Esophagus squamous epithelium (tissue), 5 donors: ENCODE measurements at places on chromosomes 6 and 20.

- DNase-seq, result no peak
Observed at GRCh38 chr20:52490711-52491430, 299.3 kb upstream of the ZFP64 start.

DNA sequence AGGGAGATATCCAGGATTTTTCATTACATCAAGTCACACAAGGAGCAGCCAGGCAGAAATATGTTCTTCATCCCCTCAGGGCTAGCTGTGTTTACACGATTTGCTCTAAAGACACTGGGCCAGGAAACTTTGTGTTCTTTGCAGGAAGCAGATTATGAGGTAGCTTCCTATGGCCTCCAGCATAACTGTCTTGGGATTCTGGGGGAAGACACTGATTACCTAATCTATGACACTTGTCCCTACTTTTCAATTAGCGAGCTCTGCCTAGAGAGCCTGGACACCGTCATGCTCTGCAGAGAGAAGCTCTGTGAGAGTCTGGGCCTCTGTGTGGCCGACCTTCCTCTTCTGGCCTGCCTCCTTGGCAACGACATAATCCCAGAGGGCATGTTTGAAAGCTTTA is 11.2 kb downstream of the FAM120B start:
- no peak for DNase-seq

- DNase-seq, result no peak
Observed at GRCh38 chr20:62827311-62828038, 10.6 kb downstream of the COL9A3 start.

DNA sequence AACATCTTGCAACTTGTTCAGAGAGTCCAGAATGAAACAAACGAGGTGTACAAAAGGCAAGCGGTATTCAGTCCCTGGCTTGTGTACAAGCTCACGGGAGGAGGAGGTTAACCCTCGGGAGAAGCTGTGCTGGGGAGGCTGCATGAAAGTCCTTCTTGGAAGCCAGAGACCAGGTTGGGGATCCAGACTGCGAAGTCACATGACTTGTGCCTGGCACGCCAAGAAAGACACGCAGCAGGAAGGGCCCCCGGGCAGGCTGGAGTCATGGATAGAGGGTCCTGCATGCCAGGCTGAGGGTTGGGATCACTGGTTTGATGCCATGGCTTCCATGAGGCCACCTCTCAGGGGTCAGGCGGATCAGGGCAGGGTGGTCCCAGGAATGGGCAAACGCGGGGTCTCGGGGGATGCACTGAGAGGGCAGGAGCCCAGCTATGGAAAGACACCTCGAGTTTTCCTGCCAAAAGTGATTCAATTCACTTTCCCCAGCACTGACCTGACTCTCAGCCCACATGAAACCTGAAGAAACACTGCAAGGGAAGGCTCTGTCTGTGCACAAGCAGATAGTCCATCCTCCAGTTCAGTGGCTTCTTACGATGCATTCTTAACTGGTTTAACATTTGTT is 79.4 kb downstream of the DLL1 start:
- no peak for DNase-seq

DNA sequence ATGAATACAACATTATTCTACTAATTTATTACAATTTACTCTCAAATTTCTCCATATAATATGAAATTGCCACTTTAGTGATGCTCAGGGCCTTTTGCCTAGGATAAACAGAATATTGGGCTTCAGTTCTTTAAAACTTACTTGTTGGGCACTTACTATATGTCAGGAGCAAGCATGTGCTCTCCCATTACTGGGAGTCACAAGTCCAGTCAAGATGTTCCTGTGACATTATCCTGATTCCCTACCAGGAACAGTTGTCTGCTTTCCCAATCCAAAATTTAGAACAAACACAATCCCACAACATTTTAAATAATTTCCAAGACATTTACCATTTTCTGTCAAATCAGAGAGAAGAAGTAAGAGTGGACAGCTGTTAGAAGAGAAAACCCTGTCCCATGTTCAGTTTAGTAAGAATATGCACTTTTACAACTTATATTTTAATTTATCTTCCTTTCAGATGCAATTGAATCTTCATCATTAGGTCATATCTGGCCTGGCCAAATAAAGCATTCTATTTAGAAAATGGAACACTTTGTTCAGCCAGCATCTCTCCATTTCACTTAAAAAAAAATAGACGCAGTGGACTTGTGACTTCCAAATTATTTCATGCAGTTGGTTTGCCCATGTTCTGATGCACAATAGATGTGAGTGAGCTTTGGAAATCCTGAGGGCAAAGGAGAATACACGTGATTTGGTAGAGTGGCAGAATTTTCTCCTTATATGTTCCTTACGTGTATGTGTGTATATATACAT is 159.8 kb downstream of the CLIC5 start:
- DNase-seq, result no peak
